Effector CD8-positive, alpha-beta T cell (primary cell): ENCODE measurements at places on chromosomes 3 and 15.

DNA sequence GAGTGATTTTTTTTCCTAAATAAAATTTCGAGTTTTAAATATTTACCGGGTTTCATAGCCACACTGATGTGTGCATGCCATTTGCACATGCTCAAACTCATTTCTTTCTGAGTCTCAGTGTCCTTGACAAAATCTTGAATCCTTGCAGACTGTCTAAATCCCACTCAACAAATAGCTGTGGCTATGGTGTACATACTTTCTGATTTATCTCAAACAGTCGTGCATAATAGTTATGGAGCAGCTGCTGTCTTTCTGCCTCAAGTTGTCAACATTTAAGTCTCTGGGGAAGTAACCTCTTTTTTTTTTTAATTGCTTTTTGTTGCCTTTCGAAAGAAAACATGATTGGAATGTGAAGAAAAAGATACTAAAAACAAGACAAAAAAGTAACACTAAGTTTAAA is 52.8 kb upstream of the UTS2B start:
- DNase-seq = no peak

GRCh38 chr15:74977599-74977998 is 17.8 kb upstream of the SCAMP5 start:
- DNase-seq = no peak

DNA sequence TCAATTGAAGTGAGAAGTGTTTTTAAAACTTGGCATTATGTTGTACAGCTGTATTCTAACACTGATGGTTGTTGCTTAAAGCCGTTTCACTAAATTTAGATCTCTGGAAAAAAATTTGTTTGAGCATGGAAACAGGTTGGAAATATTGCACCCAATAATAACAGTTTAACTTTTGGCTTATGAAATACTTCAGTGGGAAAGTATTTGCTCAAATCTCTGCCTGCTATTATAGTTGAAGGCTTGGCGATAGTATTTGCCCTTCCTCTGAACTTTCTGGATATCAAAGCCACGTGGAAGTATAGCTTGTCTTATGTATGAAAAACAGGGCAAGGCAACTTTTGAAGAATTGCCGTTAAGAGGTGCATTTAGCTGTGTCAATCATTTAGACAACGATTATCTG is 270.3 kb upstream of the LRRFIP2 start:
- no peak for DNase-seq

DNA sequence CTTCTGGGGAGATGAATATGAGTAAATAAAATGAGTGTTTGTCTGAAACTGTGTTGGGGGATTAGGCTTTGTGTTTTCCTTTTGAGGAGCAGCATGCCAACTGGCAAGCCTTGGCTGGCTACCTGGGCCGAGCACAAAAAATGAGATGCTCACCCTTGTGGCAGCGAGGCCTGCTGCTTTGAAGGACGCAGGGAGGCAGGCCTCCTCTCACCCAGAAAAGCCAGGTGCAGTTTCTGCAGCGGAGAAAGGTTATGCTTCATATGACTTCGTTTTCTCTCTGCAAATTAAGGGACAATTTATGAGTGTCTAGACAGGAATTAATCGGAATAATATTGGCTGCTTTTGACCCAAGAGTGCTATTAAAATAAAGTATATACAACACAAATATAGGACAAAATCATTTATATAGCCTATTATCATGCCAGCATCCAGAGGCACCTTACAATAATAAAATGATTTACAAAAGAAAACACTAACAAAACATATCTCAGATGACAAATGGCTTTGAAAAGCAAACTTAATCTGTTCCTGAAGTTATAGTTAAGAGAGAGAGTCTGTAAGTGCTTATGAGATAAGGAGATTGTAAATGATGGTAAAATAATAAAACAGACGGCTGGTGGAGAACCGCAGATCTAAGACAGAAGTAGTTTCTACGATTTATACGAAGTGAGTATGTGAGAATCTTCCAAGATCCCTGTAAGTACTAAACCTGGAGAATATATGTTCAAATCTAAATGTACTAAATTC is 682.8 kb upstream of the NR2F2 start:
- no peak for DNase-seq

- no peak for DNase-seq
Observed at GRCh38 chr3:72462595-72463011, 385.6 kb downstream of the SHQ1 start.

GRCh38 chr15:98501192-98501591 is 147.1 kb upstream of the IGF1R start:
- no peak for DNase-seq

DNA sequence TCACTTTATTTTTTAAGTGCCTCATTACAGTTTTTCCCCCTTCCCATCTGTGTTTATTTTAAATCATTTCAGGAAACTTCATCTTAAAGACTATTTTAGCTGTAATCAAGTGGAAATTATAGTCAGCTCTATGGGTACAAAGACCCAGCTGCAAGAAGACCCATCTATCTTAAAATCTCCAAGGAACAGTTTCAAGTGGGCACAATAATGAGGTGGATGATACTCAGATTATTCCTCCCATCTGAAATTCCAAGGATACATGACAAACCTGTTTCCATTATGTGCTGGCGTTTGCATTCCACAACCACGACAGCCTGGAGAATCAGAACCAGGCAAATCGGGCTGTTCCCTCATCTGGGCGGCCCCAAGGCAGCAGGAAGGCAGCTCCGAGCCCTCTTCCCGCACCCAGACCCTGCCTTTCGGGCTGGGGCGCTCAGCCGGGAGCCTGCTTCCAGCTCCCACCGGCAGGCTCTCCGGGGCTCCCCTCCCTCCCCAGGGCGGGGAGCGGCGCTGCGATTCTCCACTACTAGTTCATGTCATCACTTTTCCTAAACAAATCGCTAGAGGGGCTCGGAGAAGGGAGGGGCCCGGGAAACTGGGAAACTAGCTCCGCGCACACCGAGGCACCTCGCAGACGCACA is at the start of gene MGLL:
TSS of gene MGLL (minus strand) at position 475 of the 641 bp plus-strand sequence. CDS start at position 278, 197 bp downstream.
- no peak for DNase-seq

DNA sequence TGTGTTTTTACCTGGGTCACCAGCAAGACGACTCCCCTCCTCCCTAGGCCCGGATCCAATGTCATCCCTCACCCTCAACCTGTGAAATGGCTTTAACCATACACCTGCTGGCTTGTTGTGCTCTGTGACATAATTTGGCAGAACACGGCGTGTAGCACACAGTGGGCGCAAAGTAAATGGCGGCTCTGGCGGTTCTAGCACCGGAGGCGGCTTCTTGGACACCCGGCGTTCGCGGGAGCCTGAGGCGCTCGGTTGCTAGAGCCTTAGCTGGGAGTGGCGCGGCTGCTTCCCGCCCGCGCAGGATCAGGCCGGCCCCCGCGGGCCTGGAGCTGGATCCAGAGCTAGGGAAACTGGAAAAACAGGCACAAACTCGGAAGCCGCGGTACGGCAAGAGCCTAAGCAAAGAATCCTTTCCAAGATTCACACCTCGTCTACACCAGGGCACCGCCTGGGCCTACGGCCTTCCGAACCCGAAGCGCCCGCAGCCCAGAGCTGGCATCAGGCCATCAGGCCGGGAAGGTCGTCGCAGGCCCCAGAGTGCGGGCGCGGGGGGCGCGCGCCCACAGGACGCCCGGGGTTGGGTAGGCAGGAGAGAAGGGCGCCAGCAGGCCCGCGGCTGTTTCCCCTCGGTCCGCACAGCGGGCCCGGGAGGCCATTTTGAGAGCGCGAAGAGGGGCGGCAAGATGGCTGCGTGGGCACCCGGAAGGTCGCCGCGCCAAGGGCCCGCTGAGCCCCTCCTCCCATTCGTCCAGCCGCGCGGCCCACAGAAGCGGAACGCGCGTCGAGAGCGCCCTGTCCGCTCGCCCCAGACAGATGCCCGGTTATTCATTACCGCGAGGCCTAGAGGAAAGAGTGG is 43.9 kb upstream of the POLG start:
- no peak for DNase-seq

DNA sequence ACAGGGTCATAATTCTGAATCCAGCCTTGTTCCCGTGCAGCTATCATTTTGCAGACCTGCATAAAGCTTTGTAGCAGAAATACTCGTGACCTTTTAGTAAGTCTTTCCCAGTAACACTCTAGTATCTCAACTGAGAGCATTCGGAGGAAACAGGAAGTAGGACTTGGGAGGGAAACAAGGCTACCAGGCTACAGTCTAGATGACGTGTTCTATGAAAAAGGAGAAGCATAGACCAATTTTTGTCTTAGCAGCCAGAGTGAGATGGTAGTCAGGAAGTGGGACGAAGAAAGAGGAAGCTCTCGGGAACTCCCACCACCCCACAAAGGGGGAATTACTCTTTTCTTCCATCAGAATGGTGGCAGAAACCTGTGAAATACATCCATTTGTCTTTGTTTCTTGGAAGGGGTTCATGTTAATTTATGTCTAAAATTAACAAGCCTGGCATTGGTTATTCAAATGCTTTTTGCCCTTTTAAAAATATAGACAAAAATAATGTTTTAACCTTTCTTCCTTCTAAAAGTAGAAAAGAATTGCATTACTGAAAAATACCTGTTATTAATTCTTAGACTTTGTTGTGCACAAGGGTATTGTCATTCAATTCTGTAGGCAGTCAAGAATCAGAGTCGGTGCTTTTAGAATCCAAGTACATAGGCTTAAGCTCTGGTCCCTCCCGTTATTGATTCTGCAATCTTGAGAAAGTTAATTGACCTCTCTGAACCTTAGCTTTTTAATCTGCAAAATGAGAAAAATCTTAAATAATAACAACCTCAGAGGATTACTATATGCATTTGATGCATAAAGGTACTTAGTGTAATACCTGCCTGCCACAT is 1.6 kb upstream of the SUCNR1 start:
- DNase-seq = no peak

GRCh38 chr3:138888560-138888959 is 53.8 kb upstream of the PIK3CB start:
- no peak for DNase-seq

DNA sequence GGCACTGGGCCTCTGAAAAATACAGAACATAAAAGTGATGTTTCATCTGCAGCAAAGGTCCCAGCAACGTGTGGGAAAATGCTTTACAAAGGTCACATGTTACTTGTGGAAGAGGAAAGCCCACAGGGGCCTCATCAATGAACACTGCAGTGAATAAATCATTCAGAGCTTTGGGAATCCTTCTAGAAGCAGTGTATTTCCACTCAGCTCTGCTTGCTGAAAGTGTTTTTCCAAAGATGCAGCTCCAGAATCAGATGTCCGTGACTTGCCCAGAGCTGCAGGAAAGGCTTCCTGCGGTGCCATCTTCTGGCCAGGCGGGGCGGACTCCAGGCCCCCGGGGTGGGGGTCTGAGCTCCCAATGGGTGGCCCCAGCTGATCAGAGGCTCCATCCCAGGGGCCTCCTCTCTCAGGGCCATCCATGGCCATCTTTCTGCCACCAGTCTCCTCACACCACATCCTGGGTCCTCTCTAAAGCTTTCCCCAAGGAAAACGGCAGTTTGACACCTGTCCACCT is 81.5 kb downstream of the C3orf70 start:
- no peak for DNase-seq

DNA sequence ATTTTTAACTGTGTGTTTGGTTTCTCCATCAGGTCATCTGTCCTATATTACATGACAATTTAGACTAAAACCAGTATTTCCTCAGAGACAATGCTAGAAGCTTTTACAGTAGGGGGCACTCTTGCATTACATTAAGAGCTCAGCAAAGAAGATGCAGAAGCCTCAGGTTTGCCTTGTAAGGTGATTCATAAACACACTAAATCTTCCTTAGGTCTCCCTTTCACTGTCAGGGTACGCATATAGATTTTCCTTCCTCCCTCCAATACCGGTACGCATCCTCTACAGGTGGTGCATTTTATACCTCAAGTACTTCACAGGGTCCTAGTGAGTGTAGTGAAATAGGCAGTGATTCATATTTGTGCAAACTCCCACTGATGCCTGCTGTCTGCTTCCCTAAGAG is 46.5 kb downstream of the CD86 start:
- no peak for DNase-seq

DNA sequence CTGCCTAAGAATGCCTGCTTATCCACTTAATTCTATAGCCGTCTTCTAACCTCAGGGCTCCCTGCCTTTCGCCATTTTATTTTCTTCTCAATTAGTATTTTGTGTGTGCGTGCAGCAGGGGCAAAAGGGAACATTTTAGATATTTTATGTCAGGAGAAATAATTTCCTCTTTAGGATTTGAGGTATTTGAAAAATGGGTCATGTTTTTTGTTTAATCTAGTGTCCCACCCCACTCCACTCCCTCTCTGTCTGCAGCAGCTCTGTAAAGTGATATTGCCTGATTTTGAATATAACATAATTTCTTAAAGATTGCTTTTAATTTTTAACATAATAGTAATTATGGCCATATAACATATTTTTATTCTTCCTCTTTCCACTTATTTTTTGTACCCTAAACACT is 593.2 kb upstream of the DPPA4 start:
- DNase-seq = no peak

DNA sequence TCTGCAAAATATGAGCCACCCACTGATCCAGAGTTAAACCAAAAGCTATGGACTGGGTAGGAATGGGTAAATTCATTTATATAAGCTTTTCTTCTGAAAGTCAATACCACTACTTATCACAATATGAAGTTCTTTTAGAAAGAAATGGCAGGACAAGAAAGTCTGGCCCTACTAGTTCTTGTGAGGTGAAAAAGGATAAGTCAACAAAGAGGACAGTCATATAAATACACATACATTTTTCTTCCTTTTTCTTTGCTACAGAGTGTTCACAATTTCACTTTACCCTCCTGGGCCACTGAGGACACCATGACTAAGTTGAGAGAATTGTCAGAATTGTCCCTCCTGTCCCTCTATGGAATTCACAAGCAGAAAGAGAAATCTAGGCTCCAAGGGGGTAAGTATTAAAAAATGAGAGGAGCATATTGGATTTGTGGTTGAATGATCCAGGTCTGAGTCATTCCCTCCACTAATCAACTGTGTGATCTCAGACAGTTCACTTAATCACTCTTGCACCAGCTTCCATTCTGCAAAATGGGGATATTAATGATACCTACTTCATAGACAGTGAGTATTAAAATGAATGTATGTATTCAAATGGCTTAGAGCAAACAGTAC is 27.6 kb downstream of the ACP3 start:
- DNase-seq = no peak

- DNase-seq = no peak
Observed at GRCh38 chr15:91887921-91888373, 34.4 kb downstream of the SLCO3A1 start.

- no peak for DNase-seq
Observed at GRCh38 chr15:75090388-75090734, 67.0 kb downstream of the PPCDC start.

GRCh38 chr3:101084404-101084803 is 91.2 kb upstream of the ABI3BP start:
- DNase-seq = no peak
